ENCODE measurements at places on chromosomes 16 and 17.

DNA sequence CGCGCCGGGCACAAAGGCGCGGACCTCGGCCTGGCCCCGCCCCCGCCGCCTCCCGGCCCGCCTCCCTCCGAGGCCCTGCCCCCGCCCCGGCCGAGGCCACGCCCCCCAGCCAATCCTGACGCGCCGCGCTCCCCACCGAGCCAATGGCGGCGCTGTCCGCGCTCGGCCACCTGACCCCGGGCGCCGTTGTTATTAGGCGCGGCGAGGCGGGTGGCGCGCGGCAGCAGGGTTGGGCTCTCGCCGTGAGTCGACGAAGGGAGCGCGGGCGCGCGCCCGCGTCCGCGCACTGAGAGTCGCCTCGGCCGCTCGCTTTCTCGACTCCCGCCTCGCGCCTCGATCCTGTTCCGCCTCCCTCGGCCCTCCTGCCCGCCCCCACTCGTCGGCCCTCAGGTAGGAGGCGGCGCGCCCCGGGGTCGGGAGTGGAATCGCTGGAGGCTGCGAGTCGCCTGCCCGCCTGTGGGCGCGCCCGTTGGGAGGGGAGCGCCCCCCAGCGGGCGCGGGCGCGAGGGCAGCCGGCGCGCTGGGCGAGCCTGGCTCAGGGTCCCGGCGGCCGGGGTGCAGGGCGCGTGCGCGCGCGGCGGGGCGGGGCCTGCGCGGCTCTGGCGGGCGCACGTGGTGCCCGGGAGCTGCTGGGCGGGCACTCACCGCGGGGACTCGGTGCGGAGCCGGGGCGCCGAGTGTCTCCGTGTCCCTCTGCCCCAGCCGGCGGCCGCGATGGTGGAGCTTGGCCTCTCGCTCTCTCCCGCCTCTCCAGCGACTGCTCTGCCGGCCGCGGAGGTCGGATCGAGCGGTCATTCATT, 405 bp upstream of the CBLN1 start:
- DNase-seq, result peak; percentile 88

DNA sequence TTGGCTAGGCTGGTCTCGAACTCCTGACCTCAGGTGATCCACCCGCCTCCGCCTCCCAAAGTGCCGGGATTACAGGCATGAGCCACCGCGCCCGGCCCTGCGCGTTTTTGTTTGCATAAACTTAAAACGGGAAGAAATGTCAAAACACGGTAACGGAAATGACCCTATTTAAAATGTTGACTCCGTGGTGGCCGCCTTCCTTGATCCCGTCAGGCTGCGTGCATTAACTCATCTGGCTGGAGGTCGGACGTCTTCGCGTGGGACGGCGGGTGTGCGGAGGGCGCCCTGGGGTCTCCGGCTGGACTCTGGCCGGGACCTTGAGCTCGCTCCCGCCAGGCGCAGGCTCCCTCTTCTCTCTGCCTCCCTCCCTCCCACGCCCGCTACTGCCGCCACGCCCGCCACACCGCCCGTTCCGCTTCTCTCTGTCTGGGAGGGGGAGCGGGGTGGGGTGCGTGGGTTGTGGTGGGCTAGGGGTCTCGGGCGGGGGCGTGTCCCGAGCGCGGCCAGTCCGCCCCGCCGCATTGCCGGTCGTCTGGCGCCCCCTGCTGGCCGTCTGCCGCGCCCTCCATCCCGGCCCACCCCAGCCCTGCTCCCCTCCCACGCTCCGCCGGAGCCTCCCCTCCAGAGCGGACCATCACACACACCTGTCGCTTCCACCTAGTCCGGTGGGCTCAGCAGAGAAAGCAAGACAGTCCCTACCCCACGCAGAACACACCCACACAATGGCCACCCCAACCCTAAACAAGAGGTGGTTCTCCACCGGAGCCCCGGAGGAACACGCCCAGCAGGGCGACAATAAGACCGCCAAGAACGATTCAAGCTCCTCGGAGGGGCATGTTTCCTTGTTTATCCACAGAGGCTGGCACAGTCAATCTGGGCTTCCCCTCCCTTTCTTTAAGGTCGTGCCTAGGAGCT, 1.2 kb upstream of the CCDC42 start:
- DNase-seq, result peak; percentile 90

GRCh38 chr17:2959371-2960130, 103.9 kb downstream of the OR1D5 start:
- DNase-seq, result no peak

DNA sequence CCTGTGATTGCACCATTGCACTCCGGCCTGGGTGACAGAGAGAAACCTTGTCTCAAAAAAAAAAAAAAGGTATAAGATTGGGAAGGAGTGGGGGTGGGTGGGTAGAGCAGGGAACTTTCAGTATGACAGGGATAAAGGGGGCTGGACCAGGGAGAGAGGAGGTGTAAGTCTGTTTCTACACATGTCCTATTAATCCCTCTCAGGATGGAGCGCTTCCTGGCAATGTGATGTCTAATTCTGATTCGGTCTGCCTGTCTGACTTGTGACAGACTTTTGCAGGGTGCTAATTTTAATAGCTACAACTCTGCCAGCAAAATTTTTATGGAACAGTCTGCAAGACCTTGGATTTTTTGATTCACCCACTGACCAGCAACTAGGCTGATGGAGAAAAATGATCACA, 53.8 kb upstream of the SLC25A19 start:
- DNase-seq, result no peak

DNA sequence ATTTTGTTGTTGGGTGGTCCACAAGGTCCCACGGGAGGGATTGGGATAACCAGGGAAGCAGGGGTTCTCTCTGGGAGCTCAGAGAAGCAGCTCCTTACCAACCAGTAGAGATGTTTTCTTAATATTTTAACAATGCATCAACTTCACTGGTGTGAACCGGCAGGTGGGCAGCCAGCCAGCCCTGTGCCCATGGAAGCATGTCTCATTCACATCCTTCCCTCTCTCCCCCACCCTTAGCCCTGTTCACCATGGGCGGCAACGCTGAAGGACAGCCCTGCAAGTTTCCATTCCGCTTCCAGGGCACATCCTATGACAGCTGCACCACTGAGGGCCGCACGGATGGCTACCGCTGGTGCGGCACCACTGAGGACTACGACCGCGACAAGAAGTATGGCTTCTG, 9.3 kb downstream of the MMP2 start:
- DNase-seq, result no peak

DNA sequence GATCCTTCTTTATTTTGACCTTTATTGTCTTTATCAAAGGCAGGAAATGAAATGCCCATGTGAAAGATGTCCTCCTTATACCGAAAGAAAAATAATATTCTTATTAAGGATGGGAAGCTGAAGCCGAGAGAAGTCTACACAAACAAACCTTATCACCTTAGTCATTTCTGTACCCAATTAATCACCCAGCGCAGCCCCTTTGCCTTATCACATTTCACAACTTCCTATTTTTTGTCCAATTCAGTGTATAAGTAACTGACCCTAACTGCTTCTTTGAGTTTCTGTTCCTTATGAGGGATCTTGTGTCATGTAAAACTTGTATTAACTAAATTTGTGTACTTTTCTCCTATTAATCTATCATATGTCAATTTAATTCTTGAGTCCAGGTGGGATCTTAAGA, 16.4 kb upstream of the CCL23 start:
- DNase-seq, result no peak

GRCh38 chr17:3900646-3901045, 7.8 kb upstream of the CAMKK1 start:
- DNase-seq, result no peak

GRCh38 chr16:1812732-1813163, 13.9 kb downstream of the HAGH start:
- peak; percentile 53 for DNase-seq

Data from activated T-cell treated with anti-CD3 and anti-CD28 coated beads, Interleukin-2, amount 50 U/mL, for 72 hours (primary cell).